ENCODE measurements at places on chromosomes 4 and X.
A peak's percentile ranks its signal among the peaks of the same experiment; 100 is the strongest.

DNA sequence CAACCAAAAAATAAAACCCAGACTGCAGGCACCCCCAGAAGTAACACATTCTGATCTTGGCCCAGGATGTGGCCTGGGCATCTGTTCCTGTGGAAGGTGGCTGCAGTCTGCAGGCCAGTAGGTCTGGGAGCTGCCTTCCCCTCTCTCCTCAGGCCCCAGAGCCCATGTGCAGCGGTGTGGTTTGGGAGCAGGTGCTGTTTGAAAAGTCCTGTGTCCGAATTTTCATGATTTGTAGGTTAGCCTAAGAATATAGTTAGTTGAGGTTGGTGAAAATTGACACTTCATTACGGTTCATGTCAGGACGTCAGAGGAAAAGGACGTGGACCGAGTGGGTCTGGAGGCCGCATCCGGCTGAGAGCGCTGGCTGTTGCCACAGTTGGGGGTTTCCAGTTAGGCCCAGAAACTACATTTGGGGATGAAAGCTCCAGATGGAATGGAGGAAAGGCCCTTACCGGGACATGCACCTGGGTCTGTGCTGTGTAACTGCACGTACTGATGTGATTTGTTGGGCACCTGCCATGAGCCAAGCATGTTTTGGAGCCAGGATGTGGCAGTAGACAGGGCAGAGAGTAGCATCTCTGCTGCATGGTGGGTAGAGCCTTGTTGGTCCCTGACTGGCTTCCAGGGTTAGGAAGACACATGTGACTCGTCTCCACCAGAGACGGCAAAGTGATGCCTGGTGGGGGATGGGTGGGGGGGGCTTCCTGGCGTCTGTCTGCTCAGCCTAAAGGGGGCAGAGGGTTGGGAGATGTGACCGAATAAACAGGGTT, 21.7 kb upstream of the HGFAC start:
- no peak for DNase-seq

- DNase-seq, result peak; percentile 33
Observed at GRCh38 chrX:17597836-17598439, 139.4 kb upstream of the SCML1 start.

DNA sequence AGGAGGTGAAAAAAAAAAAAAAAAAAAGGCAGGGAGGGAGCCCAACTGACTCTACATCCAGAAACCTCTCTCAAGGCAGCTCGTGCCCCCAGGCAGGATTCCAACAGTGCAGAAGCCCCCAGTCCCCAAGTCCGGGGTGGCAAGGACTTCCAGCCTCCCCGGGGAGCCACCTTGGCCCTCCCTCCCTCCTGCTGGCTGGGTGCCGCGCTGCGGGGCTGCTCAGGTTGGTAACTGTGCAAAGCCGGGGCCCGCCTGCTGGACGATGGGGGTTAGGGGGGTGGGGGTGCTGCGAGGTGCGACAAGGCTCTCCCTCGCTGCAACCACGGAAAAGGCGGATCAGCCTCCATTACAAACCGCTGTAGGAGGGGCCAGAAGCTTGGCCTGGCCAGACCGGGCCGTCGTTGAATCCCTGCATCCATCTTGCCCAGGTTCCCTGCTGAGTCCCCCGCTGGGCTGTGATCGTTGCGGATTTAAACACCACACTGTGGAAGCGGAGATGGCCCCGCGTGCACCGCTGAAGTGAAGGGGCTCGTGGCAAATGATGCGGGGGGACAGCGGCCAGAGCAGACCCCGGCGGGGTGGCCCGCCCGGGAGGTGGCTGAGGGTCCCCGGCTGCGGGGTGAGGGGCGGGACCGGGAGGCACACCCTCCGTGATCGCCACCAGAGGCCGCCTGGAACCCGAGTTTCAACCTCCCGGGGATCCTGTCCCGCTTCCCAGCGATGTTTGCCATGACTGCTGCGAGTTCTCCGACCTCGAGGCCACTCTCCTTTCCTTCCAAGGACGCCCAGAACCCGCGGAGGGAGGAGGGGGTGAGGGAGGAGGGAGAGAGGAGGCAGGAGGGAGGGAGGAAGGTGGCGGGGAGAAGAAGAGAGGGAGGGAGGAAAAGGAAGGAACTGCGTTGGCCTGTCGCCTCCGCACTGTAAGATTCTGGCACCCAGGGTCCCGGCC, 58.0 kb upstream of the DDX3X start:
- DNase-seq, result peak; percentile 62

DNA sequence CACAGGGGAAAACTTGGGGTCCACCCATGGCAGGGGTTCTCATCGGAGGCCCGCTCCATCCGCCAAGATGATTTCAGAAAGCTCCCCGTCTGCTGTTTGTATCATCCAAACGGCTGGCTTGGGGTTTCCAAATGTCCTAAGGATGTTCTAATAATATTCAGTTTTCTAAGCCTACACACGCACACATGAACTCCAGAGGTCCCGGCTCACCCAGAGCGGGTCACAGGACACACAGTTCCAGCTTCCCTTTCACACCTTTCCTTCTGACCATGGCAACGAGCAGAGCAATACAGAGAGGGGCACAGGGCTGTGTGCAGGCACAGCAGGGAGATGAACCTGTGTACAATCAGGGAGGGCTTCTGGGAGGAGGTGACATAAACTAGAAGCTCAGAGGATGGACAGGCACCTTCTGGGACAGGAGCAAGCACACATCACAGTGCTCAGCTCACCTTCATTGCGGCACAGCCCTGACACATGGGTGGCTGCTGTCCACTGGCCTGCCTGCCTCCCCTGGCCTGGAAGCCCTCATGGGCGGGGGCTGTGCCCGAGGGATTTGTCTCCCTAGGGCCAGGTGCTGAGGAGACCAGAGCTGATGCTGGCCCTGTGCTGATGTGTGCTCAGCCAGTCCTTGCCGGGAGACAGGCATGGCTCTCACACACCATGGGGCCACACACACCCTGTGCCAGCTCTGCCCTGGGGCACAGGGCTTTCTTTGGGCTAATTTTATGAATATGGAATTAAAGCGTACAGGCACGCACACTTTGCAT, 44.8 kb downstream of the ABLIM2 start:
- no peak for DNase-seq

DNA sequence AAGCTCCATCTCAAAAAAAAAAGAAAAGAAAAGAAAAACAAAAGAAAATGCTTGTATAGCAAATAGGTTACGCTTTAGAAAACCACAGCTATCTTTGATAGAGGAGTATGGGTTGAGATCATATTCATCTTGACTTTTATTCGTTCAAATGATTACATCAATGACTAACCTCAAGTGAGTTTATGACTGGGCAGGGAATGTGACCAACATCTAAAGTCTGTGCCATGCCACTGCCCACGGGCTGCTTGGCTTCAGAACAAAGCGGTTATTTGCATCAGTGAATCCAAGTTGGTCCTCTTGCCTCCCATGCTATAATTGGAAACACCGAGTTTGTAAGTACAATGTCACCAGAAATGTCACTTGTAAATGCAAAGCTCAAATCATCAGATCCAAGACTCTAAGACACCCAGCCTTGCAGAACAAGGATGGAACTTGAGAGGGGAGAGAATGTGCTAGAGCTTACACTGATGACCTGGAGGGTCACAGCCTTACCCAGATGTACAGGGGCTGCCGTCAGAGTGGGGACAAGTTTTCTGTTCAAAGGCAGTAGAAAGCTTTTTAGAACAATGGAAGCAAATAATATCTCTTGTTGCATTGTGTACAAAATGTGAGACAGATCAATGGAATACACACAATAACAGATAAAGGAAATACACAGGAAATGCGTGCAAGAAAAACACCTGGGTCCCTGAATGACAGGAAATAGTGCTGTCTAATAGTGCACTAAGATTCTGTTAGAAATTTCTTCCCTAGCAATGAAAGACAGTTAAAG, 8.4 kb upstream of the OPN1LW start:
- no peak for DNase-seq

DNA sequence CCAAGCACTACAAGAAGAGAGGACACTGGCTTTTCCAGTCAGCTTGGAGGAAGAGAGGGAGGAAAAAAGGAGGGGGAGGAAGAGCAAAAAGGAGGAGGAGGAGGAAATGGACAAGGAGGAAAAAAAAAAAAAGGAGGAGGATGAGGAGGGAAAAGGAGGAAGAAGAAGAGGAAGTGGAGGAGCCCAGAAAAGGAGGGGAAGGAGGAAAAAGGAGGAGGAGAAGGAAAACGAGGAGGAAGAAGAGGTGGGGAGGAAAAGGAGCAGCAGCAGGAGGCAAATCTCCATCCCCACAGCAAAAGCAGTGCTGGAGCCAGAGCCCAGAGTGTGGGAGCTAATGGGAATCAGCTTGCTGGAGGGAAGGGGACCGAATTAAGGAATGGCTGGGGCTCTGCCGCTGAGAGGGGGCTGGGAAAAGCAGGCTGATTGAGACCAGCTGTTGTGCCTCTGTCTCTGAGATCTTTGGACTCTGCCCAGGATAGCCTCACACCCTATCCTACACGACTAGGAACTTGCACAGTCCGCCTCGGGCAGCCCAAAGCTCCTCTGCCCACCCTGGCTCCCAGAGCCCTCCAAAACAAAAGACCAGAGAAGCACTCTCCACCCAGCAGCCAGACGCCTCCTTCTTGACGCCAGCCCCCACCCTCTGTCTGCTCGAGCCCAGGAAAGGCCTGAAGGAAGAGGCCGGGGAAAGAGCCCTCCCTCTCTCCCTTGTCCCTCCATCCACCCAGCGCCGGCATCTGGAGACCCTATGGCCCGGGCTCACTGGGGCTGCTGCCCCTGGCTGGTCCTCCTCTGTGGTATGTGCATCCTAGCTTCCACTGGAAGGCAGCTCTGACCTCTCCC, at the start of gene XPNPEP2:
XPNPEP2 (plus strand) TSS at position 514 of the 843 bp plus-strand sequence; CDS start at position 749, 235 bp downstream.
- DNase-seq, result peak; percentile 72

- no peak for DNase-seq
Observed at GRCh38 chr4:151626751-151627150, 134.1 kb downstream of the GATB start.

DNA sequence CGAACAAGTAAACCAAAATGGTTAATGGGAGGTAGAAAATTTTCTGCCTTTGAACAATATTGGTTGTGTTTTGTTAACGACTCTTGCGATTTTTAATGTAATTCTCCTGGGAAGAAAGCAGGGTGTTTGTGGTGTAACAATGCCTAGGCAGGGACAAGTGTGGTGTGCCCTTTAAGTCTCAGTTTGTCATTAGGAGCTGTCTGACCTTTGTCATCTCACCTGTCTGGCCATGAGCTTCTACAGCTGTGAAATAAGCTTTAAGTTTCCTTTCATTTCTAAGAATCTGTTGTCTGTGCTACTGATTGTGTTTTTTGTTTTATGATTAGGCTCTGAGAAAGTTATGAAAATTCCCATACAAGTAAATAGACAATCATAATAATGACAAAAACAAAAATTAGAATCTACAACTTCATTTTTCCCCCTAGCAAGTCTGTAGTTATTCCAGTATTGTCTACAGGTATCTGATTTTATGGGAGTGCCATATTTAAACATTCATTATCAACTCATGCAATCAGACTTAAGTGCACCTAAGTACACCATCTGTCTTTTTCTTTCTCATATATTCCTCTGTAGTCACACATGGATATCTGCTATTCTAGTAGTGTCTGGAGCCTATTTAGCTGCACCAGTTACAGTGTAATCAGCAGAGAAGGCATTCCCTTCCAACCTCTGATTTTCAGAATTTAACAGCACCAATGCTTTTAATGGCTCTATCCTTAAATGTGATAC, 203.5 kb downstream of the PPARGC1A start:
- no peak for DNase-seq

DNA sequence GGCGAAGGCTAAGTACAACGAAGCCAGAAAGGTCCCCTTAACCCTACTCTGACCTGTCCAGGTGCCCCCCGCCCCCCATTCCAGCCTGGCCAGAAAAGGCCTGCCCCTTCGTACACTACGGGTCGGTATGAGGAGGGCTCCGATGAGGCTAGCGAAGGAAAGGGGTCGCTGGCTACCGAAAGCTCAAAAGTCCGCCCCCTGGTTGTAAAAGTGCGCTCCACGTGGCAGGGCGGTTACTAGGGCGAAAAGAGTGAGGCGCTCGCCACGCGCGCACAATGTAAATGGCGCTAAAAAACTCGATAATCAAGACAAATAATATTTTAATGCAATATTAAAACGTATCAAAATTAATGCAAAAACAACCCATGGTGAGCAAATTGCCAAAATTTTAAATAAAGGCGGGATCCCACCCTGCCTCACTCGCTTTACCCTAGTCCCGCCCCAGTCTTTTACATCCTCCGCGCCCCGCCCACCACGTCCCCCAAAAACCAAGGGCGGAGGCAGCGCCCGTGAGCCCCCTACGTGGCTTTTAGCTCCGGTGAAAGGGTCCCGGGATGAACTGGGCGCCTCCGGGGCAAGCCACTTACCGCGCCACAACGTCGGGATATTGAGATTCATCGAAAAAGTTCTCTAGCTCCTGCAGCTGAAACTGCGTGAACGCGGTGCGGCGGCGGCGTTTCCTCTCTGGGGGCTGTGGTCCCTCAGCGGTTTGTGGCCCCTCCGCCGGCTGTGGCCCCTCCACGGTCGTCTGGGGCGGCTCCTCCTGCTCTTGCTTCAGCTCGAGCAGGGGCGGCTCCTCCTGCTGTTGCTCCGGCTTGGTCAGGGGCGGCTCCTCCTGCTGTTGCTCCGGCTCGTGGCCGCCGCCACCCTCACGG, 929 bp downstream of the ESX1 start:
- DNase-seq, result no peak

GRCh38 chr4:185092535-185093197, 50.4 kb upstream of the SLC25A4 start:
- DNase-seq, result no peak

DNA sequence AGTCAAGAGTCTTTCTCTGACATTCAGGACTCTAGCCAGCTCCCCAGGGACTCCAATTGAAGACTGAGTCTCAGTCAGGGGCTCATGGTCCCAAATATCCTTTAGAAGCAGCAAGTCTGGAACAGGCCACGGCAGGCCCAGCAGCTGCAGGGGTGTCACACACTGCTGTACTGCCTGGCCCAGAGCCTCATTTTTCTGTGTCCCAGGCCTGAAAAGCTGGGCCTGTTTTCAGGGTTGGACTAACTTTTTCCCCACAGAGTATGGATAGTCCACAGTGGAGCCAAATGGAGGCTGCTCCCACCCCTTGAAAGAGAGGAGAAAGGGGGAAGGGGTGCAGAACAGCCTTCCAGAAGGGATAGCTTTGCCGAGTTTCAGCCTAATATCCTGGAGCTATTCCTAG, 146.8 kb upstream of the NALF2 start:
- DNase-seq, result no peak

DNA sequence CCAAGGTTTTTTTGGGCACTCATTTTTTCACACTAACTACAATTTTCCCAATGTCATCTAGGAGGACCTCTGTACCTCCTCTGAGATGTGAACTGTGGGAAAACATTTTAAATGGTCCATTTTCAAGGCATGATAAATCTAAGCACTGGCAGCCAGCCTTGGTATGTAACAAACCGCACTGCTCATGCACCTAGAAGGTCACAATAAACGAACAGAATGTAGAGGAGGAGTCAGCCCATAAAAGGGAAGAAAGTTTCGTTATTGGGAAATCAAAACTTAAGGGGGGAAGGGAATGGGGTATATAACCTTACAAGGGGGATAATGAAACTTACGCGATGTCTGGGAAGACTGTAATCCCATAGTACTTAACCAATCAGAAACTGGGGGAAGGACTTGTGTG, 16.4 kb downstream of the COX18 start:
- DNase-seq, result peak; percentile 4

- no peak for DNase-seq
Observed at GRCh38 chr4:187158003-187158402, 434.3 kb upstream of the FAT1 start.

Data from fibroblast of mammary gland (primary cell).